ENCODE measurements at places on chromosomes 3 and 15.

GRCh38 chr15:93055211-93055610, 33.8 kb downstream of the RGMA start:
- no peak for DNase-seq

DNA sequence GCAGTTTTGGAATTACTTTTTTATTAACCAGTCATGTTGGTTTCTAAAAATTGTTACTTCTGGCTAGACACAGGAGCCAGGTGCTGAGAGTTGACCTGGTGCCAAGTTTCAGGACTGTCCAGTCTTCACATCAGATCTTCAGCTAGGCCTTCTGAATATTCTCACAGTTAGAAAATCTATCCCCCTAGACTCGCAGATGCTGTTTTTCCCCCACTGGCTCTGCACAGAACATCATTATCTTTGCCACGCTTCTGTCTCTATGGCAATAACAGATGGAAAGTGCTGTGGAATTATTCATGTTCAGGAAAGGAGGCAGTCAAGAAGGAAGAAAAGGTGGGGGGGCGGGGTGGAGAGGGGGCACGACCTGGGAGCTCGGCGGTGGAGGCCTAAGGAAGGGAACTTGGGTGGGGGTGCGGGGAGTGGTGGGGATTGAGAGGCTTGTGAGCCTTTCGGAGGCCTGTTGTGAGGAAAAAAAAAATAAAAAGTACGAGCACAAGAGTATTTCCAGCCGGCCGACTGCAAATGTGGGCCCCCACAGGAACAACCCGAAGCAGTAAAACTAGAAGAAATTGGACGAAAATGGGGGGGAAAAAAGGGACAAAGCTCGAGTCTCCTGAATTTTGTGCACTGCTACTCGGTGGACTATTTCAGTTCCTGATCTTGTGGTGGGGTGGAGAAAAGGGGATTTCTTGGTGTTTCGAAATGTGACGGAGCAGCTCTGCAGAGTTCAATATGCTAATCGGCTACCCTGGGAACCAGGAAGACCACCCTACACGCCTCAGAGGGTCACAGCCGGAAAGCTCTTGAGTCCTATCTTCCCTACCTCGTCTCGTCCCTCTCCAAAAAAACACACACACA, 1.5 kb upstream of the SKIL start:
- DNase-seq, result no peak

GRCh38 chr3:111541911-111542483, at the start of gene CD96:
Gene CD96, plus strand, starts transcription at chr3:111542197. Its CDS starts 52 bp downstream, at chr3:111542249.
- no peak for DNase-seq

- DNase-seq, result peak; percentile 50
Observed at GRCh38 chr15:69305204-69305931, 6.7 kb downstream of the PAQR5 start.

GRCh38 chr3:42263354-42264346, 2.3 kb downstream of the CCK start:
- no peak for DNase-seq

- no peak for DNase-seq
Observed at GRCh38 chr15:98070137-98070536, 109.6 kb downstream of the ARRDC4 start.

GRCh38 chr3:111782943-111783342, 76.1 kb upstream of the PHLDB2 start:
- no peak for DNase-seq

DNA sequence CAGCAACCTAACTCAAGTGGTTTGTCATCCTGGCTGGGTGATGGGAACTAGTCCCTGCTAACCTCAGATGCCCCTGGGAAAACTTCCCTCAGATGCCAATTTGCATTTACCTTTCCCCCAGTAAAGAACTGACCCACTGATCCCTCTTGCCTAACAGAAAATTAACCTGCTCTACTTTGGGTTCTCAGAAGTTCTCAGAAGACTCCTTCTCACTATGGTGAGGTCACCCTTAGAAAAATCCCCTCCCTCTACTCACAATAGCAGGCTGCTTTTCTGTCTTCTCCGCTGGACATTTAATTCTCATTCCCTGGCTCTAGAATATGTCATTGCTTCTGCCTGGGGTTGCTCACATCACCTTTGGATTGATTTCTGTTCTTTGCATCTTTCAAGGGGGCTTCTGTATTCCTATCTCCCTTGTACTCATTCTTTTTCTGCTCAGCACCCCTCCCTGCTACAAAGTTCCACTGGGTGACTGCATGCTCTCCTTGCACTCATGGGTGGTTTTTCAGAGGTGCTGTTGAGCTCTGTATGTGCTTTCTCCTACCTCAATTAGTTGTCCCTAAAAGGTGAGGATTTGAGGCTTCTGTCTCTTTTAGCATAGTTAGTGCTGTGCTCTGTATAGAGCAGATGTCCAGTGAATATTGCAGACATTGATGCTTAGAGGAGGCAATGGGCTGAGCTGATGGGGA, 869 bp downstream of the PLA1A start:
- DNase-seq, result no peak

GRCh38 chr3:37026851-37027250, 33.5 kb downstream of the MLH1 start:
- no peak for DNase-seq

DNA sequence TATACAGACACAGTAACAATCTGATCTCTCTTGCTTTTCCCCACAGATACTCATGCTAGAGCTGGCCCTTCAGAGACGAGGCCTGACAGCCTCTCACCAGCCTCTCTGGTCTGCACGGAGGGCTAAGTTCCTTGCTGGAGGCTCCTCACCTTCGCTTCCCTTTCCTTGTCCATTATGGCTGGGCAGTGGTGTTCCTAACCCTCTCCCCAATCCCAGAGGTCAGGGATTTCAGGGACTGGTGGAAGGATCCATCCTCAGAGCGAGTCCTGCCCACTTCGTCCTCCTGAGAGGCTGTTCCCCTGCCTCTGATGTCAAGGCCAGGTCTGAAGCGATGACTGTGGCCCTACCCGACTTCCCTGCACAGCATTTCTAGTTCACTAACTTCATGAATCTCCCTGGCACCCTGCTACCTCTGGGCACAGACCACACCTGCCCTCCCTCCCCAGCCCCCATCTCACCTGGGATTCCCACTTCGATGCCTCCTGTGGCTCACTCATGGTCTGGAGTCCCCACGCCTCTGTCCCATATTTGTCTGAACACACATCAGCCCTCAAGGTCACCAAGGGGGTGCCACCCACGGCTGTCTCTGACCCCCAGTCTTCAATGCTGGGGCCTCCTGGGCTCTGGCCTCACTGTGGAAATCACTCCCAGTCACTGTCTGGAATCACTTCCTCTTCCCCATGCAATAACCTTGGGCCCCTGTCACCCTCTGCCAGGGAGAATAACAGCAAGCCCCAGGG, 124.9 kb upstream of the PRR20G start:
- DNase-seq, result no peak

DNA sequence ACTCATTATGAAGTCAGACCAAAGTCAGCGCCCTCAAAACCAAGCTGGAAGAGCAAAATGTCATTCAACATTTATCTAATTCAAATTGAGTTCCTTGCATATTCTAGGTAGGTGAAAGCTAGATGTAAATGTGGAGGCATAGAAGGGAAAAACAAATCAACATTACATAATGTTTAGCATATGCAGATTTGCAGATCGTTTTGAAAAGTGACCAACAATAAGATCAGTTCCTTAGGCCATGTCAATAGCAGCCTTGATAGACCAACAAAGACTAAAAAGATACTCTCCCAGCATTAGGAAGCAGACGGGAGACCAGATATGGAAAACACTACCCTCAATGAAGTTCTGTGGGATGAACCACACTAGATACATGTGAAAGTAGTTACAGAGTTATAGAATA, 83.0 kb downstream of the PLD1 start:
- DNase-seq, result no peak

GRCh38 chr15:73573572-73573971, 59.6 kb downstream of the NPTN start:
- DNase-seq, result no peak

GRCh38 chr3:59538753-59539432, 489.1 kb upstream of the CFAP20DC start:
- no peak for DNase-seq

DNA sequence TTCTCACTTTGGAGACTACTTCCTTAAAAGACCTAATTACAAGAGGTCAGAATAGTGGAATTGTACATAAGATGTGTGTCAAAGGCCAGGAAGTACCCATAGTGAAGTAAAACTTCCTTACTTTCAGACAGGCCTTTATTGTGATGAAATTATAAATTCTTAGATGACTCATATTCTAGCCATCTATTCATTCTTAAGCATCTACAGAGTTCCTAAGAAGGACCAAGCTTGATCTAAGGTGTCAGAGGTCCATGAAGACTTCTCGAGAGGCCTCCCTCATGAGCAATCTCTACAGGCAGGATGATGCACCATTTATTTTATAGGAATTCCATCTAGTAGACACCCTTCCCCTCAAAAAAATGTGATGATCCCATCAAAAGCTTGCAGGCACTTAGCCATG, 493.3 kb downstream of the MAGI1 start:
- no peak for DNase-seq

DNA sequence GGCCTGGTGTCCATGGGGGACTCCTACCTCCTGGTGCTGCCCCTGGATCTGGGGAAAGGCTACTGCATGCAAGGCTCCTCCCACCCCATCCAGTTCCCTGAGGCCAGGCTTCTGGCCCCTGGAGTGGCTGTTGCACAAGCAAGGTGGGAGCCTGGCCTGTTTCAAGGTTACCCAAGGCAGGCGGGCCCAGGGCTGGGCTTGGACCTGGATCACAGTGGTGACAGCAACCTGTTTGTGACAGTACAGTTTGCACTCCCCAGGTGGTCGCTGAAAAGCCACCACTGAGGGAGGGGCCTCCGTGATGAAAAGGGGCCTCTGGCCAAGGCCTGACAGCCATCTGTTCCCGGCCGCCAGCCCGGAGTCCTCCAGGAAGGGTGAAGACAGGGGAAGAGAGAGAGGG, 14.4 kb upstream of the KY start:
- DNase-seq, result no peak

GRCh38 chr15:42503825-42504224, 8.4 kb downstream of the SNAP23 start:
- no peak for DNase-seq

- DNase-seq, result no peak
Observed at GRCh38 chr3:17394541-17395155, 347.8 kb downstream of the TBC1D5 start.

DNA sequence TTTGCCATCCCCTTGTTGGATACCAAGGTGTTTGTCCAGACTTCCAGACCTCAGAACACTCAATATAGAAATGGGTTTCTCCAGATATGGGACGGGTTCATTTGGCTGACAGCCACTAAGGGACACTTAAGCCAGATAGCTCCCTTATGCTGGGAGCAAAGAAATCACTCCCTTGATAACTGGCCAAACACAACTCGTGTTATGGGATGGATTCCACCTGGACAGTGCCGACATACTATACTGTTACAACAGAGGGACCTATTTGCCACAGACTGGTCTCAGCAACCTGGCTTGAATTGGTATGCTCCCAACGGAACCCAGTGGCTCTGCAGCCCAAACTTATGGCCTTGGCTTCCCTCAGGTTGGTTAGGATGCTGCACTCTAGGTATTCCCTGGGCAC, 114.0 kb upstream of the PLCL2 start:
- no peak for DNase-seq

GRCh38 chr3:29346828-29347227, 66.0 kb downstream of the RBMS3 start:
- no peak for DNase-seq

GRCh38 chr3:88147261-88147660, 2.5 kb upstream of the C3orf38 start:
- DNase-seq, result no peak

DNA sequence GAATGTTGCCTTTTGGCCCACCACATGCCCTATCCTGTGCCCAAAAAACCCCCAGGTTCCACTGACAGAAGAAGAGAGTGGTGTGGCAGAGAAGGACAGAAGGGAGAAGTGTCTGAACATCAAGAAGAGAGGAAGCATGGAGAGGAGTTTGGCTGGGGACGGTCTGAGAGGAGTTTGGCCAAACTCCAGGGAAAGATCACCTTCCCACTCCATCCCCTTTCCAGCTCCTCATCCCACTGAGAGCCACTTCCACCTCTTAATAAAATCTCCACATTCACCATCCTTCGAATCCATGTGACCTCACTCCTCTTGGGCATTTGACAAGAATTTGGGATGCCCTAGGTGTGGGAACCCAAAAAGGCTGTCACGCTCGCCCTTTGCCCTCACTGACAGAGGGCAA, 311.6 kb upstream of the GRM7 start:
- DNase-seq, result no peak

- DNase-seq, result no peak
Observed at GRCh38 chr15:38300395-38300794, 47.8 kb downstream of the SPRED1 start.

DNA sequence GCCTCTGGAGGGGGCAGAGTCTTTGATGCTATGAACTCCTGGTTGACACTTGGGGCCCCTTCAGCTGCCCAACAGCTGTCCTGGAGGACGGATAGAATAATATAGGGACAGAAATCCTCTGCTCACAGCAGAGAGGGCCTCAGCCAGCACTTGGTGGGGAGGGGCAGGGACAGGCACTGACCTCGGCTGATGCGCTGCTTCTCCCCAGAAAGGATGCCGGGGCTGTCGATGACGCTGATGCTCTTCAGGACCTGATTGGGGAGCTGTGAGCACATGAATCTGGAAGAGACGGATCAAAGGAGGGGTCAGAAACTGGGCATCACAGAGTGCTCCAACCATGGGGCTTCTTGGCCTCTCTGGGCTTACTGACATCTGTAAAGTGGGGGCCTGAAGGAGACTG, 29.5 kb downstream of the EHD4 start:
- DNase-seq, result no peak

- DNase-seq, result no peak
Observed at GRCh38 chr15:39392469-39393047, 188.3 kb upstream of the THBS1 start.

DNA sequence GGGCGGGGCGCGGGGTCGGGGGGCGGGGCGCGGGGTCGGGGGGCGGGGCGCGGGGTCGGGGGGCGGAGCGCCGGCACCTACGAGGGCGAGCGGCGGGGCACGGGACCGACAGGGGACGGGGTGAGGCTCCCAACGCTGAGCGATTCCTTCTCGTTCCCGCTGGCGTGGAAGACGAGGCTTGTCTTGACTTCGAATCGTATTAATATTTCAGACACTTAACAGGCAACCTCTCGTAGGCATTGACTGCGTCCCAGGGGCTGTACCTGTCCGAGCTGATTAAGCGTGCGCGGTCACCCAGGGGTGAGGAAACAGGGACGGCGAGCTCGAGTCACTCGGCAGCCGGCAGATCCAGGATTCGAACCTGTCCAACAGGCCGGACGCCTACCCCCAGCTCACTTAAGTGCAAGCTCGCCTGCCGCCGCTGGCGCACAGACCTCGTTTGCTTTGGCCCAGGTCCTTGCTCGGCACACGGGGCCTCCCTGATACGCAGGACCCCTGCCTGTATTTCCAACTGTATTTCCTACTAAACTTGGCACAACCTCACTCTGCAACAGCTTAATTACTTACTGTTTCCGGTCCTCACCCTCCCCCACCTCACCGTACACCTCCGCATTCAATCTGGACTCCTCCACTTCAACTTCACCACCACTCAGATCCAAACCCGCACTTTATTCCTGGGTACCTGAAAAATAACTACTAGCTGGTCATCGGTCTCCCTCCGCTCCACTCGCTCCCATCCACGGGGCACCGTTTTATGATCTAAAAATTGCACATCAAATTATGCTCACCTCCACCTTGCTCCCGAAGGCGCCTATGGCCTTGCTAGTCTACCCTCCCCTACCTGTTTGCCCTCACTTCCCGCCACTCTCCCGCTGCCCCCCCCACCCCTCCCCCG, 722 bp upstream of the ZXDC start:
- DNase-seq, result no peak

GRCh38 chr3:187072511-187072910, 66.8 kb downstream of the RPL39L start:
- DNase-seq, result no peak

GRCh38 chr3:3556078-3556477, 243.2 kb upstream of the LRRN1 start:
- no peak for DNase-seq

GRCh38 chr3:42649783-42650182, 3.7 kb upstream of the ZBTB47 start:
- no peak for DNase-seq
